Caudate nucleus (tissue), 63 donors: ENCODE measurements at places on chromosomes 1 and 21.
A peak's percentile ranks its signal among the peaks of the same experiment; 100 is the strongest.

- no peak for DNase-seq
Measured at GRCh38 chr21:43657355-43658087, 1.8 kb downstream of the HSF2BP start.

GRCh38 chr1:9271283-9271682 is 21.4 kb upstream of the SPSB1 start:
- DNase-seq, result no peak

- DNase-seq, result peak; percentile 44
Measured at GRCh38 chr1:193185901-193186731, at the start of gene B3GALT2. TSS of gene B3GALT2 (minus strand) at chr1:193186613. CDS start at chr1:193181562, 5,051 bp downstream.

DNA sequence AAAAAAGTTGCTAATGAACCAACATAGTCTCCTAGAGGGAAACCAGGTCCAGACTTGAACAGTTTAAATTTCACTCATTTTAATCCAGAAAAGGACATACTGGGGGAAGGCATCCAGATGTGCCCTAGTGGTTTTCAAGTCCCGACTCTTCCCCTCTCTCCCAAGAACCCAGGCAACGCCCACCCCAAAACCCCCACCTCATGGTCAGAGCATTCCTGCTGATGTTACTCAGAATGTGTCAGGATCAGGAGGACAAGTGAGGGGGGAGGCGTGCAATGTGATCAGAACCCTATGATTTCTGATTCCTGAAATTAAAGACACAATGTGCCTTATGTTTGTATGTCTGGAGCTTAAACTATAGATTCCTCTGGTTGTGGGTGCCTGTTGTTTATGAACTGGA is 1.6 kb upstream of the CTSK start:
- no peak for DNase-seq

GRCh38 chr1:202708456-202709275 is 1.6 kb downstream of the SYT2 start:
- DNase-seq, result no peak

GRCh38 chr1:234217316-234217840 is 155.9 kb upstream of the COA6 start:
- no peak for DNase-seq

GRCh38 chr1:1628754-1629429 is 3.1 kb upstream of the MMP23B start:
- no peak for DNase-seq

- DNase-seq, result no peak
Measured at GRCh38 chr1:54995835-54996234, 2.9 kb upstream of the BSND start.

DNA sequence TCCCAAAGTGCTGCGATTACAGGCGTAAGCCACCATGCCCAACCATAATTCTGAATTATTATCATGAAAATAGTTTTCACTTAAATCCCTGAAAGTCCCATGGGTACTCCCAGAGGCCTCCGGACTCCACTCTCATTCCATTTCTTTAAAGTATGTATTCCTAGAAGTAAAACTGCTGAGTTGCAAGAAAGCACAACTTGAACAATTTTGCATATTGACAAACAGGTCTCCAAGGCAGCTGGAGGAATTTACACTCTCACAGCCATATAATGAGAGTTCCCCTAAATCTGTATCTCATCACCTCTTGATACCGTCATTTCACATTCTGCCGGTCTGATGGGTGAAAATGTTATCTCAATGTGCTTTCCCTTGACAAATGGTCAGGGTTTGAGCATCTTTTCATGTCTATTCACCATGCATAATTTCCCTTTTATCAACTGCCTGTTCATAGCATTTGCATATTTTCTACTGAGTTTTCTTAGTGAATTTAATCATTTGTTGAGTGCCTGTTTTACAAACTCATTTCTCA is 129.4 kb downstream of the SMYD3 start:
- no peak for DNase-seq

DNA sequence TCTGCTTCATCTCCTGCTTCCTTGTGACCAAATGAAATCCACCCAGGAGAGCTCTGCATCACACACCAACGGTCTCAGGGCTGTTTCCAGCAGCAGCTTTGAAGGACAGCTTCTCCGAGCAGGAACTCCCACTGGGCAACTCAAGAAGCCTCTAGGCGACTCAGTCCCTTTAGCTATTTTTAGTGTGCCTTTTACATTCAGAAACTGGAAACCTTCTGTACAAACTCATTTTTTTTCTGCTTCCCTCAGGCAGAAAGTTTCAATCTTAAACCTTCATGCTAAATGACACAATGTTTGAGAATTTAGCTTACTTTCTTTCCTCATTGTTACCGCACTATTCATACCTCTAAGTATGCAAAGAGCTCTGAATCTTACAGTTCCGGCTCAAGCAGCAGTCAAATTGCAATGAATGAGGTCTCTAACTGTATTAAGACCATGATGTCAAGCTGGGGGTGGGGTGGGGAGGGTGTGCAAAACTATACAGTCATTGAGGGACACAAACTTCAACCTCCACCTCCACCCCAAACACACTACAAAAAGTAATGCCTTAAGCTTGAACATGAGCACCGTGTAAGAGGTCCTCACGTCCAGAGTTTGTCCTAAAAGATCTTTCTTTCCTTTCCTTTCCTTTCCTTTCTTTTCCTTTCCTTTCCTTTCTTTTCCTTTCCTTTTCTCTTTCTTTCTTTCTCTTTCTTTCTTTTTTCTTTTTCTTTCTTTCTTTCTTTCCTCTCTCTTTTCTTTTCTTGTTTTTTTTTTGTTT is 16.4 kb upstream of the TARBP1 start:
- DNase-seq, result no peak

DNA sequence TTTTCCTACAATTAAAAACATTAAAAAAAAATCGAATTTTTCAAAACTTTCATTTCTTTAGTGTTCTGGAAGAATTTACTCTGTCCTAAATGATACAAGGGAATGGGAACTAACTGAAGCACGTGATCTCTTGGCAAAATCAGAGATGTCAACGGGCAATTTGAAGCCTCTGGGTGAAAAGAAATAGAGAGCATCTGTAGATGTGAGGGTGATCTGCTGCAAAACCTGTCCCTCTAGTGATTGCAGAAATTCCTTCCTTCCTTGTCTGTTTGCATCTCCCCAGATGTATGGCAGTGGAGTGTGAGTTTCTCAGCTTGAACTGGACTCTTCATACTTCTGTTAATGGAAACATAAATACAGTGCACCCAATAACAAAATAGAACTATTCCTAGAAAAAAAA is 100.5 kb upstream of the S1PR1 start:
- no peak for DNase-seq

DNA sequence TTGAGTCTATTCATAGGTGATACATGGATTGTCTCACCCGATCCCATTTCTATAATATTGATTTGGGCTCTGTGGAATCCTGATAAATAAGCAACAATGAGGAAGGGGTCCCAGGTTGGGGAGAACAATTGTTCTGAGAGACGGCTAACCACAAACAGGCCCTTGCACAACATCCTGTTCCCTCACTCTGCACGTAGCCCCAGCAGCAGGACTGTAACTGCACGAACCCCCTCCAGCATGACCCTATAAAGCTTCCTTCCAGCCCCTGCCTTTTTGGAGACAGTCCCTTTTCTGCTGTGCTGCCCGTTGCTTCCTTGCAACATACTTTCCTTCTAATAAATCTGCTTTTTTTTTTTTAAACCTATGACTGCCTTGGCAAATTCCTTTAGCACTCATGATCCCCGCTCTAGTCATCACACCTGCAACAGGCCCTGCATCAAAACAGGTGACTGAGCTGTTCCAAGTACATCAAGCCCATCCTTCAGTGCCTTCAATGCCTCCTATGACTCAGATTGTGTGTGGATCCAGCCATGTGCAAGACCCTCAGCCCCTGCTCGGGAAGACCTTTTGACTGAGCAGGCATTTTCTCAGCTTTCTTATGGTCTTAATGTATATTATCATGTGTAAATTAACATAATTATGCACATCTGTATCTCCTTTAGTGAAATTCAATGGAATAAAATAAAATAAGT is 63.7 kb upstream of the B3GALNT2 start:
- no peak for DNase-seq

DNA sequence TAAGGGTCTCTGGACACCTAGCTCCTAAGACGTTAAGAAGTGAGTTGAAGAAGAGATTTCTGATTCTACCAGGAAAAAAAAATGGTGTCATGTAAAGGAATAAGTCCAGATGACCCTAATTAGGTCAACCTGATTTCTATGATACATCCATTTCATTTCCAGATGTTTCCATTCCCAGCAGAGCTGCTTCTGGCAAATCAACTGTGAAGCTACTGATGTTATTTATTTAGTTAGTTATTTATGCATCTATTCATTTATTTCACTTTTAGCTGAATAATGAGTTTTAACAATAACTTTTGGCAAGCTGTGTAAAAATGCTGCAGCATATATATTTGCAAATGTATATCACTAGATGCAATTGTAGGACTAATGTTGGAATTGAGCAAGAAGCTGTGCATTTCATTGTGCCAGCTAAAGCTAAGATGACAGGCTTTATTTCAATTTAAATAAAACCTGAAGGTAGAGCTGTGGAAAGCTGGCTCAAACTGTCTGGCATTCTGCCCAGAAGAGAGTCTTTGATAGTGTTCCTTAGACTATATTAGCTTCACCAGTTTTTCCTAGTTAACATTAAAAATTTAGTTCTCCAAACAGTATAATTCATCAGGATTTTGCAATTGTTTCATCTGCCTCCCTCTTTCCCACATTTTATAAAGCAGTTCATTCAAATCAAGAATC is 1164.4 kb upstream of the ADGRL4 start:
- peak; percentile 1 for DNase-seq

DNA sequence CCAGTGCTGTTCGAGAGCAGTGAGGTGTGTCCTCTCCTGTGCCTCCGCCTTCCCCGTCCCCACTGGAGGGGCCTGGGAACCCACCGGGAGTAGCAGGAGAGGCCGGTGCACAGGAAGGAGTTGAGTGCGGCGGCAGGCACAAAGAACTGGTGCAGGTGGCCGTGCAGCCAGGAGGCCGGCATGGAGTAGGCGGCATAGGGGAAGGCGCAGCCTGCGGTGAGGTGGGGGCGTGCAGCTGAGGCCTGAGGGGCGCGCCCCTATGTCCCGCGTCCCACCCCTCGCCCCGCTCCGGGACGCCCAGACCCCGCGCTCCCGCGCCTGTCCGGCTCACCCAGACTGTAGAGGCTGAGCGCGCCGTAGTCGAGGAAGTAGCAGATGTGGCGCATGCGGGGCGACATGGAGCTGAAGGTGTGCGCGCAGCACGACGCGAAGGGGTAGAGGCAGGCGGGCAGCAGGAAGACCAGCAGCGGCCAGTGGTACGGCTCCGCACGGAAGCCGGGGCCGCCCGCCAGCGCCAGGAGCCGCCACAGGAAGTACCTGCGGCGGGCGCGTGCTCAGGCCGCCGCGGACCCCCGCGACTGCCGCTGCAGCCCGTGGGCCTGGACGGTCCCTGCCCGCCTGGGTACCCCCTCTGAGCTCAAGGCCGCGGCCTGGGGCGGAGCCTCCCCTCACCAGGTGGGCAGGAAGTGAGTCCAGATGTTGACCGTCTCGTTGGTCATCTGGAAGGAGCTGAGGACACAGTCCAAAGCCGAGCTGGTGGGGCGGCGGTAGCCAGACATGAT is 2.2 kb downstream of the PAQR6 start:
- no peak for DNase-seq

- DNase-seq, result no peak
Measured at GRCh38 chr21:44484498-44485253, 29.4 kb downstream of the LRRC3 start.

DNA sequence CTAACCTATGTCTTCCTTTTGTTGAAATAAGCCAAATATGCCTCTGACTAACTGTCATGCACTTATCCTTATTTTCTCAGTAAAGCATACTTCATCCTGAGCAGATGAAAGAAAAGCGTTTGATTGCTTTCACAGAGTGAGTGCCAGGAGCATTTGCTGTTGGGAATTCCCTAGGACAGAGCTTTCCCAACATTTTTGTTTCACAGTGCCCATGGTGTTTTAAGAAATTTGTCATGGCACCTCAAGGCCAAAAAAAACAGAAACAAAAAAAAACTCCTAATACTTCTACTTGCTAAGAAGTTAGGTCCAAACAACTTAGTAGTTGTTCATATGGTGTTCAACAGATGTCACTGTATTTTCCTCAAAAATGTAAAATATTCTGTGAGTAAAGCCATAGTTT is 120.8 kb upstream of the BMP8A start:
- DNase-seq, result no peak

GRCh38 chr21:34523019-34523555 is 11.1 kb upstream of the KCNE1 start:
- no peak for DNase-seq

- DNase-seq, result no peak
Measured at GRCh38 chr1:19809044-19809750, 5.9 kb downstream of the RNF186 start.

GRCh38 chr21:33069645-33069993 is 322 bp upstream of the OLIG1 start:
- DNase-seq, result no peak

- no peak for DNase-seq
Measured at GRCh38 chr1:99497690-99498089, 148.2 kb upstream of the PALMD start.

GRCh38 chr1:160143695-160144094 is 7.7 kb upstream of the ATP1A4 start:
- DNase-seq, result no peak

DNA sequence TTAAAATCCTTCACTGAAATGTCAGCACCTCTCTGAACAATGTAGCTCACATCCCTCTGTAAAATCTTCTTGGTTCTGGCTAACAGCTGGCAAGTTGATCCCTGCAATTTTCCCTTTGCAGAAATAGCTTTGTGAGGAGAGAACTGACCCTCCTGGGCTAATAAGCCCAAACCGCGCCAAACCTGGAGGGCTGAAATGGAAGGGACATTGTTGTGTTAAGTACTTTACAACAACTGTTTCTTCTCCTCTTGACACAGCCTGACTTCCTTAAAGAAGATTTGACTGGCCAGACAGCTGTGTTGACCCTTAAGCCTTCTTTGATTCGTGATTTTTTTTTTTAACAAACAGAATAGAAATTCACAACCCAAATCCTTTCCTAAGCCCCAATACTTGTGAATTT is 5.7 kb downstream of the LMX1A start:
- DNase-seq, result no peak

DNA sequence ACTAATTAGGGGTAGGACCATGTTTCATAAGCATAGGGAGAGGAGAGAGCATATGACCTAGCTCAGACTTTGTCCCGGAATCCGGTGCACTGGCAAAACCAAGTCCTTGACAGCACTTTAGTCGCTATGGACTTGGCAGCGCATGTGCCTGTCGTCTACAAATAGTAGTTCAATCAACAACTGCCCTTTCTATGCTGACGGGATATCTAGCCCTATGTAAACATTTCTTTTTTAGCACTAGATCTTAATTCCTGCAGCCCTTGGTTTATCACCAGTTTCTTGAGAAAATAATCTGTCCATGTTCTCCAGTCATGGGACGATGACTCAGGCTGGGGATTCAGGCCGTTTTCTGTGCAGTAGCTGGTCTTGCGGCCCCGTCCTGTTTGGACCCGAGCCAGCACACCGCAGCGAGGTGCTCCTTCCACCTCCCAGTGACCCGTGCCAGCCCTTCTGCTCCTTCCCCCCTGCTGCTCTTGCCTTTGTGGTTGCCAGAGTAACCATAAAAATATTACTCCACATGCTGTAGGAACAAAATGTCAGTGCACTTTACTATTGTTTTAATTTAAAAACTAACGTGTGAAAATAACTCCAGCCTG is 8.6 kb upstream of the MT1HL1 start:
- DNase-seq, result no peak
